Stimulated activated CD8-positive, alpha-beta memory T cell treated with anti-CD3 and anti-CD28 coated beads, Interleukin-4, amount 100 ng/mL, for 1 hour (primary cell): ENCODE measurements at places on chromosomes 5 and 9.

DNA sequence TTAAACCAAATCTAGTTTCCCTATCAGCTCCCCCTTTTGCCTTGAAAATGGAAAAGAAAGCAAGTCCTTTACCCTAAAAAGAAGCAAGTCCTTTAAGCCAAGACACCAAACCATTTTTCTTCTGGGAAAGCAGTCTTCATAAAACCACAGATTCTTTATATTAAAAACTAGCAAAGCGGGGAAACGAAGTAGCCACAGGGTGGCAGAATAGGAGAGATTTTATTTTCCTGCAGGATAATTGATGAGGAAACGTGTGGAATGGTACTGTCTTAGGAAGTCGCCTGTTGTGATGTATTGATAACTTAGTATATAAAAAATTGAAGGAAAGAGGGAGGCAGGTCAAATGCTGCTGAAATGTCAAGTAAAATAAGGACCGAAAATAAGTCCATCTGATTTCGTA is 41.1 kb downstream of the ZNF883 start:
- DNase-seq, result no peak

GRCh38 chr5:79517601-79518000 is 3.7 kb upstream of the HOMER1 start:
- DNase-seq, result no peak

DNA sequence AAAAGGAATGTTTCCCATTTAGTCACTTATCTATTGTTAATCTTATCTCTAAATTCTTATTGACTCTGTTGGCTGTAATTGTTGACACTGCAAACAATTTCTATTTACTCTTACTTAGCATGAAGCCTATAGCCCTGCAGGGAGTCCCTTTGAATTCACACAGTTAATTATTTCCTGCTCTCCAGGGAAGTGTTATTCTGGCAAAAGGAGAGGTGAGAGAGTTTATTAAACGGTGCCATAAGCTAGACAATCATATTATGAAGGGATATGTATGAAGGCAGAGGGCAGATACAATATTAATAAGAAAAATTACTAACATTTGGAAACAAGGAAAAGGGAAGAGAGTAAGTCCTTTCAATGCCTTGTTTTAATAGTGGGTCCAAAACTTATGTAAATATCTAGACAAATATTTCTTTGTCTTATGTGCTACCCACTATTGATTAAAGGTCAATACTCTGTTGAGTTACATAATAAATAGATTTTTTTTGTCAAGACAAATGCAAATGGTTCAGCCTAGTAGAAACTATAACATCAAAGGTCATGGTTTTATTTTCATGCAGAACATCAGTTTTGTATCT is 107.1 kb downstream of the CDH18 start:
- no peak for DNase-seq

GRCh38 chr5:80754900-80755299 is 100.1 kb upstream of the DHFR start:
- DNase-seq, result no peak

- no peak for DNase-seq
These were observed 169.0 kb upstream of the PANK3 start for GRCh38 chr5:168747987-168748777.

DNA sequence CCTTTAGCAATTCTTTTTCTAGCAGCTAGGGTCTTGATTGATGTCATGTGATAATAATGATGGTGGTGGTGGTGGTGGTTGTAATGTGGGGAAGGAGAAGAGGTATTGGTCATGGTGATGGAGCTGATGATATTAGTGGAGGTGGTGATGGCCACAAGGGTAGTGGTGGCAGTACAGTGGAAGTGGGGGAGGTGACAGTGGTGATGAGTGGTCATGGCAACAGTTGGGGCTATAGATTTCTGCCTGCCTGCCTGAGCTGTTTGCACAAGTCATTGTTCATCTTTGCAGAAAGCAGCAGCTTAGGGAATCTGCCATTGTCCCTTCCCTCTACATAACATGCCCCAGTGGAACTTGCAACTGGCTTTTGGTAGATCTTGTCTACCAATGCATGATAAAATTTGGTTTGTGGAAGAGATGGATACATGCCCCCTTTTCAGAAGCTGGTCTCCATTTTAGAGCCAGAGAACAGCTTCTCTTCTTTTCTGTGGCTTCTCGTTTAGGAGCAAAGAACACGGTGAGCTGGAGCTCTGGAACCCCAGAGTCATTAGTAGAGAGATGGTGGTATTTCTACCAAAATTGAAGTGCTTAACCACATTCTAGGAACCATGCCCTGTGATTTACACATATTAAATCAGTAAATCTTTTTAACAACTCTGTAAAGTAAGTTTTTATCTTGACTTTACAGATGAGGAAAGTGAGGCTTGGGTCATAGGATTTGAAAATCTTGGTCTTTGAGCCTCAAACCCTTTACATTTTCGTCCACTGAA is 100.3 kb downstream of the AOPEP start:
- no peak for DNase-seq

DNA sequence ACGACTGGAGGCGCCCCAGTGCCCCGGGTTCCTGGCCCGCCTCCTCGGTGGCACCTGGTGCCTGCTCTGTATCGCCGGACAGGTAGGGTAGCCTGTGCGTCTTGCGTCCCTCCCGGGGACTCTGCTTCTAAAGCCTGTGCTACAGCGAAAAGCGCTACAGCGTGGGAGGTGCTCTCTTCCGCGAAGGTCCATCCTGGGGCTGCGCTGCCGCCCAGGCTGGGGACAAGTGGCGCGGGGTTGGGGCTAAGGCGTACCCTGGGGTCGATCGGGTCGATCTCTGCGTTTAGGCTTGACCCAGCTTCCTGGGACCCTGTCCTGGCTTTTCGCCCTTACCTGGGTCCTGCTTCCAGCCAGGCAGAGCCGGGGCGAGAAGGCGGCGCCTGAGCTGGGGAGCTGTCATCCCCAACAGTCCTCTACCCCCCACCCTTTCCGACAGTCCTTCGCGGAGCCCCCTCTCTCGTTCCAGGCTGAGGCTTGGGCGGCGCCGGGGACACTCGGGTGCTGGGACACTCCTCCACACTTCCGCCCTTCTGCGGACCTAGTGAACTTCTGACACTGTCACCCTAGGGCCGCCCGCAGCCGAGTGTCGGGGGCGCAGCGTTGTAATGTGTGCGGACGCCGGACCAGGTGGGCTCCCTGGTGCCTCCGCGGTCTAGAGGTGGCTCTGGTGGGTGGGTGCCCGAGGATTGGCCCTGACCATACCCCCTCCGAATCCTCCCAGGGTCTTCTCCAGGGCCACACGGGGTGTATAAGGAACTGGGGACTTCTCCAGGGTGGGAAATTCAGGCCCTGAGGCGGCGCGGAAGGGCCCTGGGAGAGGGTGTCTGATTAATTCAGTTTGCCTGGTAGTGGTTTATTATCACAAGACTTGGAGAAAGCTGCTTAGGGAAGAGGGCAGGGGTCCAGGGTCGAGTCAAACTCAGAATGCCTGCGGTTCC is 328.2 kb downstream of the SH3GL2 start:
- no peak for DNase-seq

DNA sequence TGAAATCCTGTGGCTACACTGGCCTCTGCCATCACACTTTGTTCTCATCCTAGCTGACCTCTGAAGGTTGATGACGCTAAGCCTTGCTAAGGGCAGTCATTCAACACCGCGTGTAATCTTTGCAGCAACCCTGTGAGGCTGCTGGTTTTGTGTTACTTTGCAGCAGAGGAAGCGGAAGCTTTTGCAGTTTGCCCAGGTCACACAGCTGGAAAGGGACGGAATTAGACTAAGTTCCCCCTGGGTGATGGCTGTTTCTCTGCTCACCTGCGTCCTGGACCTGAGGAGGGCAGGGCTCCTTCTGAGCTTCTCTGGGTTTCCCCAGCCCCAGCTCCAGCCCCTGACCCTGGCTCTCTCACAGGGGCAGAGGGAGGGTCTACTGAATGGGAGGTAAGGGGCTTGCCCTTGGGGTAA is 7.3 kb upstream of the SLC25A51 start:
- no peak for DNase-seq

- DNase-seq, result no peak
These were observed 8.5 kb upstream of the RALGPS1 start for GRCh38 chr9:126906091-126906490.

DNA sequence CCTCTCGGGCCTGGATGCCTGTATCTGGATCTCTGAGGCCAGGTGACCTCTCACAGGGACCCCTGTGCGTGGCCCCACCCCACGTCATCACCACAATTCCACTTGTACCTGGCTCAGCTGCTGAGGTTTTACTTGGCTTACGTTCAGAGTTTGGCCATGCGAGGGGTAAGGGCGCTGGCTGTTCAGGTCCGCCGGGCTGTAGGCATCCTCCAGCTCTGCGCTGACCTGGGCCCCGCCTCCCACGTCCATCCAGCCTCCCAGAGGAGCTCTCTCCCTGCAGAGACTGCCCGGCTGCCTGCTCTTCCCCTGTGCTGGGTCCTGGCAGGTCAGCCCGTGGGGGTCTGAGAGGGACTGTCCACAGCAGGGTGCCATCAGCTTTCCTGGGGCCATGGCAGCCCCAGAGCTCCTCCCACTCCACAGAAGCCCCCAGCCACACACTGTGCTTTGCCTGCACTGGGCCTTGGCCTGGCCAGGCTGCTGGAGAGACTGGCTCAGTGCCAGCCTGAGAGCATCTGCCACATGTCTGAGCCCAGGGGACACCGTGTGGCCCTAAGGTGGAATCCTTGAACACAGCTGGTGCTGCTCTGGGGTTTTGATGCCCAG is 43.6 kb downstream of the SLC6A3 start:
- no peak for DNase-seq

GRCh38 chr9:17045381-17045940 is 89.4 kb upstream of the CNTLN start:
- no peak for DNase-seq

DNA sequence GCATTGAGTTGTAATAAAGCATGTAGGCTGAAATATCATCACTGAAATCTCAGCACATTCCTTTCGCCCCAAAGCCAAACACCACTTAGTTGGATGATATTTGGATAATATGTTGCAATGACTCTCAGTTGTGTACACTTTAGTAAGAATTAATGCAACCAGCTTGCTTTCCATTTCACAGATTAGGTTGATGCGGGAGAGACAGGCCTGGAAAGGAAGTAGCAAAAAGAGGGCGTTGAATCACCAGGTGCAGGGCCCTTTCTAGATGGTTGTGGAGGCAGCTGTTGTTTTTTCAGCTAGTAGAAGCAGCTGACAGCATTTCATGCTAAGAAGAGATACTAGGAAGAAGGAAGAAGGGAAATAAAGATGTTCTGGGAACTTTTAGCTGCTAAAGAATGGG is 30.9 kb downstream of the DMRT3 start:
- no peak for DNase-seq

- DNase-seq, result no peak
These were observed 101.0 kb downstream of the TMEM232 start for GRCh38 chr5:110625376-110625999.

GRCh38 chr5:40505031-40505430 is 174.7 kb upstream of the PTGER4 start:
- no peak for DNase-seq

DNA sequence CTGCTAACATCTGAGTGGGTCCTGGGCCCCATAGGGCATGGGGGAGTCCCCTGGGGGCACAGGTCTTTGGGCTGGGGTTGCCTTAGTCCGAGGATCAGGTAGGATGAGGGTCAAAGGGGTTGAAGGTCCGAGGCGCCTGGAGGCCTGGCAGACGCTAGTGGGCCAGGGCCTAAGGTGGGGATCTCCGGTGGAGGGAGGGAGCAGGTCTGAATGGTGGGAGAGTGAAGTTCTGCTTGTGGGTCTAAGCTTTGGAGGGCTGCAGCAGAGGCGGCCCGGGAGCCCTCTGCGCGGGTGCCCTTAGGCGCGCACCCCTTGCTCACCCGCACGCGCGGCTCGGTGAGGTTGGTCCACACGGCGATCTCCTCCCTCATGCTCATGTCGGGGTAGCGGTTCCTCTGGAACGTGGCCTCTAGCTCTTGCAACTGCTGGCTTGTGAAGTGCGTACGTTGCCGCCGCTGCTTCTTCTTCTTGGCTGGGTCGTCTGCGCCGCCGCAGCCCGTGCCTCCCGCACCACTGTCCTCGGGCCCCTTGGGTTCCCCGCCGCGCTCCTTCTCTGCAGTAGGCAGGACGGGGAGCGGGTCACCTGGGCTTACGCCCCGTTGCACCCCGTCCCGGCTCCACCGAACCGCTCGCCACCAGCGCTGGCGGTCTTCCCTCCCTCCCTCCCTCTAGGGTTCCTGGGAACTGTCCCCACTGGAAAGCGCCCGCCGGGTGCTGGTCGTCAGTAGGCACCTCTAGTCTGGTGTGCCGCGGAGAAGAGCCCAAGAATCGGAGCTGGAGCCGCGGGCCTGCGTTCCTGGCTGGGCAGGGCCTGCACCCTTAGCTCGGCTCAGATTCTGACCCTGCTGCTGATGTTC is 2.8 kb downstream of the PITX1 start:
- no peak for DNase-seq

- DNase-seq, result no peak
These were observed 163.8 kb downstream of the GABRB2 start for GRCh38 chr5:161382685-161383084.

DNA sequence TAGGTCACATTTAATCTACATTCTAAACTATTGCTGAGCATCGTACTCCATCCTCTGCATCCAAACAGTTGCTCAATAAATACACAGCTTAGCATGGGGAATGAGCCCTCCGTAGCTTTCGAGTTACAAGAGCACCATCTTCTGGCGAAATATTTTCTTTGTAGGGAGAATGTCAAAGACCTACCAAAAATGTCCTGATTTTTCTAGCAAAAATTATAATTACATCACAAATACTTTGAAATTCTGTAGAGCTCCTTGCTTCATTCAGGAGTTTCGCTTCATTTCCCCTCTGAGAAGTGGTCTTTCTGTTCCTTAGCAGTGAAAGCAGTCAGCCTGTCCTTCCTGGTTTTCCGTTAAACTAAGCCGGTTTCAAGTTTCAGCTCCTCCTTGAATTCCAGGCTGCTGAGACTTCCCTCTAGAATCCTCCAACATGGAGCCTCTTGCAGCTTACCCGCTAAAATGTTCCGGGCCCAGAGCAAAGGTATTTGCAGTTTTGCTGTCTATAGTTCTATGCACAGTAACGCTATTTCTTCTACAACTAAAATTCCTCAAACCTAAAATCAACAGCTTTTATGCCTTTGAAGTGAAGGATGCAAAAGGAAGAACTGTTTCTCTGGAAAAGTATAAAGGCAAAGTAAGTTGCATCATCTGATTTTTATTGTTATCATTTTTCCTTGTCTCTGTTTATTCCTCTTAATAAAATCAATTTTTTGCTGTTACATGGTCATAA is at the start of gene GPX8:
TSS of gene GPX8 (plus strand) at position 409 of the 730 bp plus-strand sequence. CDS start at position 431, 22 bp downstream.
- no peak for DNase-seq

DNA sequence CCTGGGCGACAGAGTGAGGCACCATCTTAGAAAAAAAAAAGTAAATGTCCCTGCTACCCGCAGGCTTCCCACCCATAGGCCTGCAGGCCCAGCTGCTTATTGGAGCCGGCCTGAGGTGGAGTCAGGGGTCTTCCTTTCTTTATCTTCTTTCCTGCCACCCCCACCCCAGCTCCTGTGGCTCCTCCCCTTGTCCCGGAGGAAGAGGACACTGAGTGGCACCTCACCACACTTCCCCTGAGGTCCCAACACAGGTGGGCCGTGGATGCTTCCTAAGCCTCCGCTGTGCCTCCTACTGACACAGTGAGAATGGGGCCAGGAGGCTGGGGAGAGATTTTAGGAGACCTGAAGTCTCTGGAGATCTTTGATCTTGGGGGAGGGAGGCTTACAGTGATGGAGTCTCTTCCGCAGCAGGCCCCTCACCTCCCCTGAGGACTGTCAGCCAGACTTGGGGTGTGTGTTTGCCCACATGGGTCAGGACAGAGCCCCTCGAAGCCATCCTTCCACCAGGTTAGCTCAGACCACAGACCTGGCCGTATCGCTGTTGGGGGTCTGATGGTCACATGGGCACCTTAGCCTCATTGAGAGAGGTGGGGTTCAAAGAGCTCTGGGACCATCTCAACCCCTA is 135.4 kb upstream of the IER5L start:
- DNase-seq, result no peak
